M059J (cell line): ENCODE measurements at places on chromosomes 1 and 21. TPM values are rescaled to one million over a fixed set of nuclear protein-coding genes. Genes with fewer than 3 reads are reported as not detected.

DNA sequence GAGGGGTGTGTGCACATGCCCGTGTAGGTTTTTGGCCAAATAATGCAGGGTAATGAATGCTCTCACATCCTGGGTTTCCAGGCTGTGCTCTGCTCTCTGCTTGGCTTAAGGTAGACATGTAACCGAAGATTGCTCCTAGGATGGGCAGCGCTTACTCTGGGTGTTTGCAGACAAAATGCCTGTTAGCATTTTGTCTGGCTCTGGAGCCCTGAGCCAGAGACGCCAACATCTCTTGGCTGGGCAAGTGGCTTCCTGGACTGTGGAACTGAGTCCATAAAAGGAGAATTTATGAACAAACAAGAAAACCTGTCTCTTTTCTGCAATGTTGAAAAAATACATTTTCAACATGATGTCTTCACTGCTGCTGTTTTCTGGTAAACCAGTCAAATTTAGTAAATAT, 96.0 kb upstream of the TSPAN2 start:
- DNase-seq = no peak

The FAM72D gene
- 8.3 and 8.6 TPM in 2 replicates for total RNA-seq

The TNFSF18 gene
- total RNA-seq = 11.5 and 14.2 TPM in 2 replicates

GRCh38 chr1:165635329-165635728, 4.3 kb downstream of the MGST3 start:
- no peak for DNase-seq

GRCh38 chr1:115331558-115332331, 6.3 kb downstream of the NGF start:
- peak; percentile 50 for DNase-seq

DNA sequence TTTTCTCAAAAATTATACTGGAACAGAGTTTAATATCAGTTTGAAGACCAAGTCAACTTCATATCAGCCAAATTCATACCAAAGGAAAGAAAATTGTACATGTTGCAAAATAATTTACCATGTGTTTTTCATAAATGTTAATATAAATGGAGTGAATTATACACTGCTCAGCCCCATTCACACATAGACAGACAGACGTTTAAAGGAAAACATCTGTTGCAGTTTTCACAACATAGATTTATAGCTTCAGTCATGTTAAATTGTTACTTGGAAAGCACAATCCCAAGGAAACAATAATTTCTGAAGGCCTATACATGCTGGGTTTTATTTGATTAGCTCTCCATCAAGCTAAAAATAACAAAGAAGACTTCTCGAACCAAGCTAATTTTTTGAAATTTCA, 27.8 kb upstream of the HYI start:
- no peak for DNase-seq

The CDC42SE1 gene
- total RNA-seq = 56.2 and 65.4 TPM in 2 replicates

- DNase-seq = no peak
Measured at GRCh38 chr1:3598522-3599285, 12.6 kb downstream of the MEGF6 start.

- no peak for DNase-seq
Measured at GRCh38 chr1:1760345-1760650, 18.0 kb downstream of the NADK start.
